ENCODE measurements at places on chromosomes 6 and 20.

- DNase-seq, result no peak
These were observed 66.3 kb upstream of the DYNLRB1 start for GRCh38 chr20:34449674-34450592.

GRCh38 chr6:81456416-81456815 lies 296.1 kb downstream of the TENT5A start:
- DNase-seq, result no peak

DNA sequence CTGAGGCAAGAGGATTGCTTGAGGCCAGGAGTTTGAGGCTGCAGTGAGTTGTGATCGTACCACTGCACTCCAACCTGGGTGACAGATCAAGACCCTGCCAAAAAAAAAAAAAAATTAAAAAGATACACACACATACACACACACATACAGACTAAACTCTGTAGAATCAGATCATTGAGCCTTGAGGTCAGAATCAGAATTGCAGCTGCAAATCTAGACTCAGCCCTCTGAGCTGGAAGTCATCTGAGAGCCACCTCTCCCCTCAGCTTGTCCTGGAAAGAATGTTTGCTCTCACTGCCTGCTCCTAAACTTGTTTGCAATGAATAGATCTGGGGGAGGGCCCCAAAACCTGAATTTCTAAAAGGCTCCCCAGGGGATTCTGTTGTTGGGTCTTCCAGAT lies 41.4 kb upstream of the ANGPT4 start:
- no peak for DNase-seq

- DNase-seq, result no peak
These were observed 21.4 kb downstream of the SLC12A5 start for GRCh38 chr20:46050444-46050843.

- DNase-seq, result peak; percentile 97
These were observed 92.5 kb upstream of the ADGRF1 start for GRCh38 chr6:47134476-47135189.

DNA sequence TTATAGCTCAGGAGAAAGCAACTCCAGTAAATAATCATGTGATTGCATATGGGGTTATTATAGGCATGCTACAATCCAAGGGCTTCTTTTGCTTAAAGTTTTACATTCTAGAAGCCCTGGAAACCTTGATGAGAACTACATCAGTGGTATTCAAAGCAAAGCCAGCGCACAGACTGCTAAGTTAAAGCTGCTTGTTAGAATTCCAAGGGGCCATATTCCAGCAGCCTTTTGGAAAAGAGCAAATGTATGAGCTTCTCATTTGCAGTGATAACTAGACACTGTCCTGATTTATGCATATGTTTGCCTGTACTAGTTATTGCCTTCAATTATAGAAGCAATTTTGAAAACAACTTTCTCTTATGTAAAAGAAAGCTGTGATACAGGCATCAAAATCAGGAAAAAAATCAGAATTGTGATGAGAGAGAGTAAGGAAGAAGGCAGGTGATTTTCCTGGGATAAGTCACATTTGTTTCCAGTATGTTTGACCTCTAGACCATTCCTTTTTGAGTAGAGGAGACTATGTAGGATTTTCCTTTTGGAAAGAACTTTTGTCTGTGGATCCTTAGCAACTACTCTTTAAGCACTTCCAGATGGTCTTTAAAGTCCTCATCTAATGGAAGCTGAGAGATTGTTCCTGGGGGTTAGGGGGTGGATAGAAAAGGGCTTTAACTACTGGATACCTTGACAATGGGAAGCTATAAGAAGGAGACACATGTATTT lies 159.2 kb downstream of the PLCB4 start:
- no peak for DNase-seq

DNA sequence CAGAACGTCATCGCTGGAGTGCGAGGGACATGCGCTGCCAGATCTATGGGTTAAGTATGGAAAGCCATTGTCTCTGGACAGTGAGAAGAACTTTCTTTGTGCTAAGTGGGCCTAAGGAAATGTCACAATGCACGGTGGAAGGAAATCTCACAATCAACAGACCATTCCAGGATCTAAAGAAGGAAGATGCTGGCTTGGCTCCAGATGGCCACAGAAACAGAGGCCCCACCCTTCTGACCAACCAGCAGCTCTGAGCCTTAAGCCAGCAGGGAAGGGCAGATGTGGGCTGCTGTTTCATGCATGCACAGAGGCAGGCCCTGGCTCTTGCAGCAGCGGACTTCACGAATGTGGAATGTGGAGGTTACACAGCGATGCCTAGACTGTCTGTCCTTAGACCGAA lies 156.3 kb downstream of the SOBP start:
- DNase-seq, result peak; percentile 48

DNA sequence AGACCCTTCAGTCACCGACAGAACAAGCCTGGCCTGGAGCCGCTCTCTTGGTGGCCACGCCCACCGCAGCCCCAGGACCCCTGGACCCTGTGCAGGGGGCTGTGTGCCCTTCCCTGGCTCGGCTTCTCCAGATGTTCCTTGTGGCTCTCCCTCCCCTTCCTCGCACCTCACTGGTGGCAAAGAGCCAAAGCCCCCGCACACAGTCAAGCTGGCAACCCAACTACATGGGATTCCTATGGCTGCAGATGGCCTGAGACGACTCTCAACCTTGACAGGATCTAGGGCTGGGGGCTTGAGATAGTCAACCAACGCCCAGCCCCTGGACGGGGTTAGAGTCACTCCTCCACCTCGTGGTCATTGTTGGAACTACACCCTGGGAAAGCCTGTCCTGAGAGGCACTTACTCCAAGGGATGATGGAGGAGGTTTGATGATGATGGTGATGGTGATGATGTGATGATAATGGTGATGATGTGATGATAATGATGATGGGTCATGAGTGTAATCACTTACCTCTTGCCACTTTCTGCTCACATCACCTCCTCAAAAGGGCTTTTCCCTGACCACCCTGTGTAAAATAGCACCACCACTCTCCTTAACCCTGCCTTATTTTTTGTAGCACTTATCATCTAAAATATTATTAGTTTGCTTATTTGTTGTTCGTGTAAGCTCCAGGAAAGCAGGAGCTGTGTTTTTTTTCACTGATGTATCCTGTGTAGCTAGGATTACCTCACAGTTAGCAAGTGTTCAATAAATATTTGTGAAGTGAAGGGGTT lies 278.4 kb downstream of the LRFN2 start:
- peak; percentile 31 for DNase-seq

DNA sequence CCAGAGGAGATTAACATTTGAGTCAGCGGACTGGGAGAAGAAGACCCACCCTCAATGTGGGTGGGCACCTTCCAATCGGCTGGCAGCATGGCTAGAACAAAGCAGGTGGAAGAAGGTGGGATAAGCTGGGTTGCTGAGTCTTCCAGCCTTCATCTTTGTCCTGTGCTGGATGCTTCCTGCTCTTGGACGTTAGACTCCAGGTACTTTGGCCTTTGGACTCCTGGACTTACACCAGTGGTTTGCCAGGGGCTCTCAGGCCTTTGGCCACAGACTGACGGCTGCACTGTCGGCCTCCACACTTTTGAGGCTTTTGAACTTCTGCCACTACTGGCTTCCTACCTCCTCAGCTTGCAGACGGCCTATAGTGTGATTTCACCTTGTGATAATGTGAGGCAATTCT lies 50.8 kb downstream of the BCAS1 start:
- no peak for DNase-seq

GRCh38 chr6:135673501-135674309 lies 176.2 kb upstream of the AHI1 start:
- peak; percentile 31 for DNase-seq

- DNase-seq, result no peak
These were observed 276.8 kb downstream of the NRN1 start for GRCh38 chr6:5729813-5730517.

DNA sequence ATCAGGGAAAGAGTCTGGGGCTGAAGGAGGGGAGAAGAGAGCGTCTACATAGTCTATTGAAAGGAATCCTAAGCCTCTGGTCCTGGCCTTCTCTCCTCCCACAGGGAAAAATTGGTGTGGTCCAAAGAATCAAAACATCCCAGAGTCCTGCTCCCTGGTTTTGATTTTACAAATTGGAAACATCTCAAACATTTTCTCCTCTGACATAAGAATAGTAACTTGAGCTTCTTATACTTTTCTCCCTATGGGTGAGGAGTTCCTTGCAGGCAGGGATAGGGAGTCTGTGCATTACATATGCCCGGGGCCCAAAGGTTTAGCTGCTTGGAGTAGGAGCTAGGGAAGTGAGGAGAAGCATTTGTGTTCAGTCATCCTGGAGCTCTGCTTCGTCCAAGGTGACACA lies 120.0 kb upstream of the GGTLC1 start:
- no peak for DNase-seq

DNA sequence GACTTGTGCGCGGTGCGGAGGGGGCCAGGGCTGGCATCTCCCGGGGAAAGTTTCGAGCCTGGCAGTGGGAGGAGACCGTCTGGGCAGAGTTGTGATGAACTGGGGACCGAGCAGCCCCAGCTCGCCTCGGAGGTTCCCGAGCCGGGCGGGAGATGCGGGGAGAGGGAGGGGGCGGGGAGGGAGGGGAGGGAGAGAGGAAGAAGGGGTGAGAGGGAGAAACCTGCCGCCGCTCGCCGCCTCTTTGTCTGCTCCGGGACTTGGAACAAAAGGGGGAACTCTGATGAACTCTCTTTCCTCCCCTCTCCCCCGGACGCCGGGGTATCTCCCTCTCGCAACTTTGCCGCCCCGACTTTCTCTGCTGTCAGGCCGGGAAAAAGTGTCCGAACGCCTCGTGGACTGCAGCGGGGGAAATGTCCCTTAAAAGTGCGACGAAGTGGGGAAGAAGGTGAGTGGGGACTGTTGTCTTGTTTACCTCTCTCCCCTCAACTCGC lies 72.7 kb downstream of the SOX4 start:
- DNase-seq, result no peak

DNA sequence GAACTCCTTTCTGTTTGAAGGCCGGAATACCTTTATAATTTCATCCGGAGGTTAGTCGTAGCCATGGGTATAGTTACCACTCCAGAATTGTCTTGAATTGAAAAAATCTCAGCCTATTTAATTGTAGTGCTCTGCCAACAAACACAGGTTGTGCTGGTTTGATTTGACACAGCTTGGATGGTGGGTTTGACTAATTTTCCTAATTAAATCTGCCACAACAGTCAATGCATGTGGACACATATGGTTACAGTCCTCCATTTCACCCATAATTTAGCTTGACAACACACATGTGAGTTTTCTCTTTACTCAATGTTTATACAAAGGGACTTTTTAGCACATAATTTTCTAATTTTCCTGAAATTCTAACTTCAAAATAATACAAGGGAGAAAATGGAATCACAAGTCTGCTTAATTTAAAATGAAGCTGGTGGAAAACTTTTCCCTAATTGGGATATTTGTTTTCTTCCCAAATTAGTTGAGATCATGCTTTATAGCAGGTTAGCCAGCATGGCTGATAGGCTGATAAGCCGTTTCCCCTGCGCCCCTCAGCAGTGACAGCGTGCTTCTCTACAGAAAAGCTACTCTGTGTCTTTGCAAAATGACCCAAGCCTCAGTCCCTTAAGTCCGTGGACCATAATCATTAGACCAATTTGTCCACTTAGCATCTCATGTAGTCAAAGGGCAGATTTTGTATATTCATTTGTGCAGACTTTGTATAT lies 463.5 kb upstream of the FLRT3 start:
- no peak for DNase-seq

- DNase-seq, result peak; percentile 84
These were observed 40.6 kb downstream of the SPATA2 start for GRCh38 chr20:49874696-49875095.

DNA sequence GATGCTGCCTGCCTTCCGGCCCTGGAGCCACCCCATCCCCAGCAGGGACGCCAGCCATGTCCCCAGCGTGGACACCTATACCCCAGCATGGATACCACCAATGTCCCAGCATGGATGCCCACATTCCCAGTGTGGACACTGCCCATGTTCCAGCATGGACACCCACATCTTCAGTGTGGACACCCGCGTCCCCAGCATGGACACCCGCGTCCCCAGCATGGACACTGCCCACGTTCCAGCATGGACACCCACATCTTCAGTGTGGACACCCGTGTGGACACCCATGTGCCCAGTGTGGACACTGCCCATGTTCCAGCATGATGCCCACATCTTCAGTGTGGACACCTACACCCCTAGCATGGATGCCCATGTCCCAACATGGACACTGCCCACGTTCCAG lies 7.1 kb upstream of the FRMD1 start:
- no peak for DNase-seq
